Stimulated activated CD4-positive, alpha-beta T cell treated with anti-CD3 and anti-CD28 coated beads, Interleukin-4, amount 100 ng/mL, for 4 hours (primary cell): ENCODE measurements at places on chromosomes 7 and 10.
A peak's percentile ranks its signal among the peaks of the same experiment; 100 is the strongest.

DNA sequence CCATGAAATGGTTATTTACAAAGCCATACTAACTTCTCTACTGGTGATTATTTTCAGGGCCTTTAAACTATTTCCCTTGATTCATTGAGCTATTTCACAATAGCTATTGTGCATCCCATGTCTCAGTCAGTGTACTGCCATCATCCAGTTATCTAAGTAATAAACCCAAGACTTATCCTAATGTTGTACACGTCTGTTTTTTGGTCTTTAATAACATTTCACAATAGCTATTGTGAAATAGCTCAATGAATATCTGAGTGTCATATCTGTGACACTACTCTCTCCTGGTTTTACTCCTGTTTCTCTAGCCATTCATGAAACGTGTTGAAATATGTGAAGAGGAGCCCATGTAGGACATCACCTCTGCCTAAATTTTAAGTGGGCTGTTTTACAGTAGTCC is 36.5 kb upstream of the TMEM140 start:
- no peak for DNase-seq

DNA sequence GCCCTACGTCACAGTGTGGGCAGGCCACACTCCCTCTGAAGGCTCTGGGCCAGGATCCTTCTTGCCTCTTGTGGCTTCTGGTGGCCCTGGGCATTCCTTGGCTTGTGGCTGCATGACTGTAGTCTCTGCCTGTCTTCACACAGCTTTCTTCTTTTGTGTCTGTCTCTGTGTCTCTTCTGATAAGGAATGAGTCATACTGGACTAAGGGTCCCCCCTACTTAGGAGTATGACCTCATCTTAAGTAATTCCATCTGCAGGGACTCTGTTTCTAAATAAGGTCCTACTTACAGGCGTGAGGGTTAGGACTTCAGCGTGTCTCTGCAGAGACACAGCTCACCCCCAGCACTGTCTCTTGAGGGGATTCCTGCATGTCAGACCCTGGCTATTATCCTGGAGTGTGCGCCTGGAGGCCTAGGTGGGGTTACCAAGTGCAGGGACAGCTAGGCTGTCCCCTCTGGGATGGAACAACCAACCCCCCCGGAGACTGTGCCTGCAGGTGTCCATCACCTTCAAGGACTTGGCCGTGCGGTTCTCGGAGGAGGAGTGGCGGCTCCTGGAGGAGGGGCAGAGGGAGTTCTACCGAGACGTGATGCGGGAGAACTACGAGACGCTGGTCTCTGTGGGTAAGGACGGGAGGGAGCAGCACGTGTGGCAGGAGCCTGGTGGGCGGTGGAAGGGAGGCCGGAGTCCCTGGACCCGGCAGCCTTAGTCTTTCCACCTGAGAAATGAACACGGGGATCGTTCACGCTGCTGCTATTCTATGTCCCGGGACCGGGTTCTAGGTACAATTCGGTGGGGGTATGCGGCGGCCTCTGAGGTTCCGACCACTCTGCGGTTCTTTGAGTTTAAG is 54.1 kb downstream of the ZNF467 start:
- DNase-seq = no peak

DNA sequence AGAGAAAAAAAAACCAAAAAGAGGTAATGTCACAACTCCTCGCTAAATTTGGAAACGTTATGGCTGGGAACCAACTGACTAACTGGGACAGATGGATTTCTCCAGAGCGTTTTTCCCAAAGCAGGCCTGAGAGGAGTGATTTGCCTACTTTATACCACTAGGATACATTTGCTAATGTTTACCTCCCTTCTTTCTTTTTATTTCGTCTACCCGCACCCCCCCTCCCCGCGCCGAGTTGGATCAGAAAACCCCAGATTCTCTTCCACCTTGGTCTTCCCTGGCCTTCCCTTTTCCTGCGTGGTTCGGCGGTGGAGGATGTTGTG is 7.2 kb downstream of the CPA2 start:
- DNase-seq = no peak

GRCh38 chr10:34474555-34475273 is 340.4 kb downstream of the PARD3 start:
- no peak for DNase-seq

DNA sequence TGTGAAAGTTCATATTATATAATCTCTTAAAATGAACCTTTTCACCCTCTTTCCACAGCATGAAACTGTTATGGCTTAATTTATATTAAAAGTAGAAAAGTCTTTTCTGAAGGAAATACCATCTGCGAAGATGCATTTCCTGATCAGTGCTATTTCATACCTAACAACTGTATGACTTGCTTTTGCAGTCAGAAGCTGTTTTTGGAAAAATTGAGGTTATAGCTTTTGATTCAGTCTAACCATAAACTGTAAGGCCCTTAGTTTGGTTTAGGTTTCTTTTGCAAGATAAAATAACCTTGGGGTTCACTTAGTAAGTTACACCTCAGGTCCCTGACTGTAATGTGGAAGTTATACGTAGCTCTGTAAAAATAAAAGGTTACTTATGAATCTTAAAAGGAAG is 22.7 kb upstream of the PARP12 start:
- DNase-seq = no peak

DNA sequence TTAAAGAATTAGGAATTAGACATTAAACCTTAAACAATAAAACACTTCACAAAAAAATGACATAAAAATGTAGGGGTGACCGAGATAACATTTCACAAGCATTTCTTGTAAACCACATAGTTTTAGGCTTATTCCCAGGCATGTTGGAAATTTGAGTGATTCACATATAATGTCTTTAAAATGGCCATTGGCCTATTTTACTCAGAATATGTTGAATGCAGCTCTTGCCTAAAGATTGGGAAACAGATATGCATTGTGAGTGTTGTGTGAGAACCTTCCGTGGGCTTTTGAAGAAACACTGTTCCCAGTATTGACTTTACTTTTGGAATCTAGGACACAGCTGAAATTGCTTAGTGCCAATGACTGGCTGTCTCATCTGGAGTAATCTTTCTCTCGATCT is 79.6 kb downstream of the ARL5B start:
- no peak for DNase-seq

DNA sequence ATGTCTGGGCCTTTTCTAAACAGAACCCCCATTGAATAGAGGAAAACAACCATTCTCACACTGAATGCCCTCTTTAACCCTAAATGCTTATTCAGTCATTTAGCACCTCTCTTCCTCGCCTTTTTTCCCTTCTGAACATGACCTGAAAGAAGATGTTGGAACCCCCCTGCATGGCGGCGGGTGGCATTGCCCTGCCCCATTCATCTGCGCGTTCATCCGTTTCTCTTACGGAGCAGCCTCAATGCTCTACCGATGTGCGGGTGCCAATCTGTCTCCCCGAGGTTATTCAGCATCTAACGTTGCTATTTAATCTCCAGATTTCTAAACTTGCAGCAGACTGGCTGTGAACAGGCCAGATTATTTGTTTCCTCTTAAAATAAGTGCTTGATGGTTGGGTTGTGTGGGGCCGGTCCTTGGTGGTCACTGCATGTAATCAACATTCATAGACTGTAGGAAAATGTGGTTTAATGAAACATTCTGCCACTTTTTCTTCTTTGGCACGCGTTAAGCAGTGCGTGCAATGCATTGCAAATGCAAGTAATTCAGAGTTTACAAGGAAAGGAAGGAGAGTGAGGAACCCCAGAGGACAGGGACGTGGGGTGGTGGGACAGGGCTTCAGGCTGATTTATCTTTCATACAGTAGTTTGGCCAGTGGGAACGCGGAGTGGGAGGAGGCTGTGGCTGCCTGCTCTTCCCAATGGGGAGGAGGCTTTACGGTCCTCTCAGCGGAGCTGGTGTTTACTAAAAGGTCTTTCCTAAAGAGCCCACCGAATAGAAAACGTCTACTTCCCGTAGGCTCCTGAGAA is 286.7 kb downstream of the DPP6 start:
- no peak for DNase-seq

GRCh38 chr10:18582803-18583202 is 68.6 kb downstream of the NSUN6 start:
- no peak for DNase-seq

DNA sequence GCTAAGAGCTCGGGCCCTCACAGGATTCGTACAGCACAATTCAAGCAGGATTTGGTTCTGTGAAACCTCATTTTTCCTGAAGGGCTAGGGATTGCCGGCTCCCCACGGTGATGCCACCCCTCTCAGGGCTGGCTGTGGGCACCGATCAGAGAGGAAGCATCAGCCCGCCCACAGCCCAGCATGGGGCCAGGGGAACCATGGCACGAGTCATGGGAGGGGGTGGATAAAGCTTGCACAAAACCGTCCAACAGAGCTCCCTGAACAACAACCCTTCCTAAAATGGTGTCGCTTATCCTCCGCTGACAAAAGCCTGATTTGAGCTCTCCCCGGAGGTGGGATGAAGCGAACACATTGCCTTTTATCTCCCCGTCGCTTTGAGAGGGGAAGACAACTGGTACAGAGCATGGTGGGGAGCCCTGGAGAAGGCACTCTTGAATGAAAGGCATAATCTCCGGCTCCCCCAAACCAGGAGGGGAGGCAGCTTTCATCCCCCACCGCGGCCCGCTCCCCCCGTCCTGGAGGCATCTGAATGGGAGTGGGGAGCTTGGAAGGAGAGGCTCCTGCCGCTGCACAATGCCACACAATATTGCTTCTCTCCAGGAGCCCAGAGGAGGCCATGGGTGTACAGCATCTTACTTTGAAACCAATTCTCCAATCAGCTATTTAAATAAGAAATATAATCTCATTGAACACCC is 144.0 kb downstream of the RPS24 start:
- DNase-seq = no peak

GRCh38 chr10:78412605-78413004 is 378.9 kb downstream of the RPS24 start:
- no peak for DNase-seq

DNA sequence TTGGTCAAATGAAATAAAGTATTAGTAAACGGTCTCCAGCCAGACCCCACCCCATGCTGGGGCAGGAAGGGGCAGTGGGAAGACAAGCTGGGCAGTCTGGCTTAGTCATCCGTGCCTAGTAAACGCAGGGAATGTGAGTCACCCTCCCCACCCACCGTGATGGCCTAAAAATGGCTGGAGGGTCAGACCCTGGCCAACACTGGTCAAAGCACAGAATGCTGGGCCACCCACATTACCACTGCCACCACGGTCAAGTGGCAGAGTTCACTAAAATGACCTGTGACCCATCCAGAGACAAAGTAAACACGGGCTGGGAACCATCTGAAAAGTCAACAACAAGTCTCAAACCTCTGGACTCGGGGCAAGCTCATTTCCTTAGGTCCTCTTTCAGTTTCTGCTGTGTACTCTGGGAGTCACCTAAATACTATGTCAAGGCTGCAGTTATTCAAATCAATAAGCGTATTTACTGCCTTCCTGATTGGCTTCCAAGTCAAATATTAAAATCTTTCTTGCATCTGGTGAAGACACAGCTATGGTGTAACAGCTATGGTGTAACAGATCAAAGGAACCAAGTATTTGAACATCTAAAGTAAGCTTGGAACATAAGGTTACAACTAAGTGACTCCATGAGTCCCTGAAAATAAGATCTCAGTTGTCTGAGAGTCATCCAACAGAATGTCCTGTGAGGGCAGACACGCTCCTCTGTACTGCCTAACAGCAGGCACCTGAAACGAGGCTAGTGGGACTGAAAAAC is 3.0 kb downstream of the ZFAND2A start:
- no peak for DNase-seq

- no peak for DNase-seq
Observed at GRCh38 chr10:84683980-84684740, 355.8 kb downstream of the CCSER2 start.

DNA sequence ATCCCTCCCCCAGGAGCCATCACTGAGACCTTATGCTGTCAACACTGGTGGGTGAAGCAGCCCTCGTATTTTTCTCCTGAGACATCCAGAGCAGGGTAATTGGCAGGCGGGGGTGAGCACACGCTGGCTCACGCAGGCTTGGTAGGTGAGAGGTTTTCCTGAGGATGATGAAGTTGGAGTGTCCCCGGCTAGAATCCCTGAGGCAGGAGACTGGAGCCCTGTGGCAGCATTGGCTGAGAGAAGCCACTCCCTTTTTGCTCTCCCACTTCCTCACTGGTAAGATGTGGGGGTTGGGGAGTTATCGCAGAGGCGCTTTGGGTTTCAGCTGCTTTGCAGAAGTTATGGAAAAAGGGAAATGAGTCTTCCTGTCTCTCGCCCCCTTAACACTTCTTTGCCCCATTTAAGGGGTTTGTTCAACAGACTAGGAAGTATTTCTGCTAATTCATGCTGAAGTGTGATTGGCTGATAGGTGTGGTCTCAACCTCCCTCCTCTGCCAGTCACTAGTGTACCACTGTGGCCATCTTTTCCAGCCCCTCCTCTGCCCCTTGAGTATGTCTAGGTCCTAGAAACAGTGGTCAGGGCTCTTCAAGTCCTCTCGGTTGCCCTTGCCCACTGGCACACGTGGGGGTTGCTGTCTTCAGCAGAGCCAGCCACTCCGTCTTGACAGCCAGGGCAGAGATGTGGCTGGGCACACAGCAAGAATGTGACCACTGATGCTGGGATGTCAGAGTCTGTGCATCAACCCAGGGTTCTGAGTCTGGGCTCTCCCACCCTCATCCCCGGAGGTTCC is 5.7 kb downstream of the ARPC1B start:
- peak; percentile 22 for DNase-seq

DNA sequence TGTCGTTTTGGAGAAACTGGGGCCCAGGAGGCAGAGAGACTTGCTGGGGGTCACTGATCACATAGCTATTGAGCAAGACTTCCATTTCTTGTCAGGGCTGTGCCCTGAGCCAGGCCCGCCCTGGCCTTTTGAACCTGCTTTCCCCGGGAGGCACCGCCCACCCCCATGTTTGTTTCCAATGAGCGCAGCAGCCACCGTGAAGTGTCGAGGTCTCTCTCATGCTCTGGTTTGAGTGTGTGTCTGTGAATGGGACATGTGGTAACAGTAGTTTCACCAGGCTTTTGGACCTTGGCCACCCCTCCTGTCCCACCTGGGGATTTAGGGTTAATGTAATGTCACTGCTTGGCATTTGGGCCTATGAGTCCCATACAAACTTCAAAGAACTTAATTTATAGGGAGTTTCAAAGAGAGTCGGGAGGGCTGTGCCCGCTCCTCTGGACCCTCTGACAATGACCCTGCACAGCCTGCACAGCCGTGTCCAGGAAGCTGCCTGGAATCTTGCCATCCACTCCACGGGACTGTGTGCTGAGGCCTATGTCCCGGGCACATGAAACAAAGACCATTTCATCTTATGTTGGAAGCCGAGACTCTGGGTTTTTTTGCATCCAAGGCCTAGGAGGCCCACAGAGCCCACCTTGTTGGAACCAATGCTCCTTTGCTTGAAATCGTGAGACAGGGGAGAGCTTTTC is 6.3 kb downstream of the PRF1 start:
- no peak for DNase-seq

GRCh38 chr7:157080111-157080730 is 58.5 kb upstream of the UBE3C start:
- no peak for DNase-seq

DNA sequence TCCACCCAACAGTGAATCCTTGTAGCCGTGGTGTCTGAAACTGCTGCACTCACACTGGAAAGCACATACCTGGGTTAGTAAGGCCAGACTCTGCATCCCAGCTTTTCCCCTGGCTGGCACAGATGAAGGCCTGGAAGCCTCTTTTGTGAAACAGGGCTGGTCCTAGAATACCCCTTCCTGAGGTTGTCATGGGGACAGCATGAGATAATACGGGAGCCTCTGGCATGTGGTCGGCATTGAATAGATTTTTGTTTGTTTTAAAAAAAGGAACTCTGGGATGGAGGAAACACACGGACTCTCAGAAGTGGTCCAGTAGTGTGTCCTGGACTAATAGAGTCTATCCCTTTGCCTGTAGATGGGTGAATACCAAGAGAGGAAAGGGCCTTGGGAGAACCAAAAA is 129.7 kb downstream of the TMEM178B start:
- no peak for DNase-seq
